ENCODE measurements at places on chromosomes 16 and 17.
A peak's percentile ranks its signal among the peaks of the same experiment; 100 is the strongest.

DNA sequence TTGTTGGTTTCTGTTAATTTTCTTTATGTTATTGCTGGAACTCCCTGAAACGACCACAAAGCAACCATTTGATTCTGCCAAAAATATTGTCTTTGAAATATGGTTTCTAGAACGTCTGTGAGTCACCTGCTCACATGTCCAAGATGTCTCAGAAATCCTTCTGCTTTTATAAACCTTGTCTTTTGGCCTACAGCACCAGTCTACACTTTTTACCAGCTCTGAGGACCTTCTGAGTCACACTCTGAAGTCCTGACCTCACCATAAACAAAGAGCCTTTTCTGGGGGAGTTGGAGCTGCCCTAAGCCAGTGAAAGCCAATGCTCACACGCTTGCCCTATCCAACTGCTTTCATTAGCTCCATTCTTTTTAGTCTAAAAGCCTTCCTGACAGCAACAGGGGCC lies 55.5 kb downstream of the GRIN2A start:
- no peak for DNase-seq

GRCh38 chr17:75691801-75692626 lies 24.9 kb downstream of the SAP30BP start:
- no peak for DNase-seq

- no peak for DNase-seq
These were observed 1.5 kb upstream of the ALDH3A2 start for GRCh38 chr17:19646788-19647696.

DNA sequence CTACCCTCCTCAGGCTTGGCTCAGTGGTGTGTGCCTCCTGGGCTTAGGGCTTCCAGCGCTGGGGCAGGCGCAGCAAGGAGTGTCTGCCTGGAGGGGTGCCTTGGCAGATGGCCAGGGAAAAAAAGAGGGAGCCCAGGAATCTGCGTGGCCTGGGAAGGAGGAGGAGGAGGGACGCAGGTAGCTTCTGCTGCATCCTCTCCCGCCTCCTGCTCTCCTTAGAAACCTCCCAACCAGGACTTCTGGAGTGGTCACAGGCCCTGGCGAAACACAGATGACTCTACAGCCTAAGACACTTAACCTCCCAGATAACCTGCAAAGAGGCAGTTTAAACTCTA lies 7.3 kb upstream of the BCAR1 start:
- no peak for DNase-seq

- DNase-seq: no peak
These were observed 42.3 kb downstream of the WSB1 start for GRCh38 chr17:27336184-27336583.

DNA sequence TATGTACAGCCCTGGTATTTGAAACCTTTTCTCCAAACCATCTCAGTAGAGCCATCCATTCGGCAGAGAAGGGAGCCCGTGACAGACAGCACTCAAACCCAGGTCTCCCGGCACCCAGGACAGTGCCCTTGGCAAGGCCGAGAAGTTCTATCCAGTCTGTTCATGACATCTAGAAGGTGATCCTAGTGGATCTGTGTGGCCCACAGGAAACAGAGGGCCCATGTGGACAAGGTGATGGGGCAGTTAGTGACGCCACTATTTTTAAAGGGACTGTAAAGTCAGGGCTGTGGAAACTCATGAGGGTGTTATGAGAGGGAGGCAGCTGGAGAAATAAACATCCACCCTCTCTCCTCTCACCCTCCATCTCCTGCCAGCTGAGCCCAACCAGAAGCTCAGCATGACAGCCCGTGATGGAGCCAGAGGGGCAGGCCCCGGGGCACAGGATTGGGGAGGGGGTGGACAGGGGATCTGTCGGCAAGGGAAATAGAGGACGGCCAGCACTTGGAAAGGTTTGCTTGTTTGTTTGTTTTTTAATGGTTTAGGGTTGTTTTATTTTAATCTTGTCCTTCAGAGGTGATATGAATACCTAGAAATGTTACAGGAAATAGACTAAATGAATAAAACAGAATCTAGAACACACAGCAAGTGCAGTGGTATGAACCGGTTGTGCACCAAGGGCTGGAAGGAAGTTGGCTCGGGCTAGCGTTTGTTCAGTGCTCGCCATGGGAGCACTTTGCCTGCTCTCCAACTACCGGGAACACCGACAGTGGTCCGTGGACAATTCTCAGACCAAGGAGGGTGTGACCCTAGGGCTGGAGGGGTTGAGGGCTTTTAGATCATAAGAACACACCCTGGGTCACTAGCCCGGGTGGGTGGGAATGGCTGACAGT lies 17.1 kb downstream of the MYLK3 start:
- DNase-seq: no peak

GRCh38 chr17:46194393-46195216 lies 1.4 kb upstream of the KANSL1 start:
- DNase-seq: no peak

- no peak for DNase-seq
These were observed 96.6 kb downstream of the CYB561 start for GRCh38 chr17:63349478-63350000.

DNA sequence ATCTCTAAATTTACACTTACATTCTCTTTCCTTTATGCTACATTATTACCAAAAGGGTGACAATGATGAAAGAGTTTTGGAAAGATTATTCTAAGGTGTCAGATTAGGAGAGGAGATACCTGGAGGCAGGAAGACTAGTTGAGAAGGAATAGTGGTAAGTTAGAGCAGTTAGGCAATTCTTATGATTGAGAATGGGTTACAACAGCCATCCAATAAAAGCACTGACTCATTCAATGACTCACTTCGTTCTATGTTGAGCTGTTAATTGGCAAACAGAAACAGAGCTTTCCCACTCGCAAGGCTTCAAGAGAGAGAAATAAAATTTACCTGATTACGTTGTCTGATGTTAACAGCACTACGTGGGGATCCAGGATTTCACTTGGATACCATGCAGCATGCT lies 5.8 kb downstream of the NUP88 start:
- no peak for DNase-seq

GRCh38 chr16:592518-593306 lies 2.8 kb downstream of the RAB40C start:
- peak; percentile 54 for DNase-seq

DNA sequence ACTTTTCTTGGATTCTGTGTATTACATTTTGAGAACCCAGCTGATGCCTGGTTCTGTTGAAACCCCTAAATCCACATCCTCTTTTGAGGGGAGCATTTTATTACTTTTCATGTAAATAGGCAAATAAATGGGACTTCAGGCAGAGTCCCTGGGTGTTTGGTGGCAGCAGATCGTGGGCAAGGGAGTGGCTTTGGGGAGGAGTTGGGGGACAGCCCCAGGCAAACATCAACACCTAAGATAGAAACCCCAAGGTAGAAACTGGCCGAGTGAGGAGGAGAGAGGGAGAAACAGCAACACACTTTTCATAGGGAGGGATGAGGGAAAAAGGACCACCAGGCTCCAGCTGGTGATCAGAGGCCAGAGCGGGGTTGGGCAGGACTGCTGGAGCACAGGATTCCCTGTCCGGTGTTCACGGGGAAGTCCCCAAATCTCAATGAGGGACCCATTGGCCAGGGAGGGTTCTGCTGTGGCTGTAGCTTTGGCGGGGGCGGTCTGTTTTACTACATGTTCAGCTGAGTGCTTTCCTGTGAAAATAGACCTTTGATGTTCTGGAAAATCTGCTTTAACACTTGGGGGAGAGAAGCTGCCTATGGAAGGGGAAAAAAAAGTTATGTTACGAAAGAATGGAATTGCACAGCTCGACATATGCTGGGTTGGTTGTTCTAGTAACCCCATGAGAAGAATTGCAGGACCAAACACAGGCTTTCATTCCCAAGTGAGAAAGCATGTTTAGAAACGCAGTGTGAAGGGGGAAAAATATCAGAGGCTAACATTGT lies 46.6 kb downstream of the MSI2 start:
- DNase-seq: no peak

- DNase-seq: no peak
These were observed 329.8 kb downstream of the UTP18 start for GRCh38 chr17:51590071-51590656.

GRCh38 chr17:76139801-76140660 lies 1.0 kb downstream of the FOXJ1 start:
- DNase-seq: no peak

DNA sequence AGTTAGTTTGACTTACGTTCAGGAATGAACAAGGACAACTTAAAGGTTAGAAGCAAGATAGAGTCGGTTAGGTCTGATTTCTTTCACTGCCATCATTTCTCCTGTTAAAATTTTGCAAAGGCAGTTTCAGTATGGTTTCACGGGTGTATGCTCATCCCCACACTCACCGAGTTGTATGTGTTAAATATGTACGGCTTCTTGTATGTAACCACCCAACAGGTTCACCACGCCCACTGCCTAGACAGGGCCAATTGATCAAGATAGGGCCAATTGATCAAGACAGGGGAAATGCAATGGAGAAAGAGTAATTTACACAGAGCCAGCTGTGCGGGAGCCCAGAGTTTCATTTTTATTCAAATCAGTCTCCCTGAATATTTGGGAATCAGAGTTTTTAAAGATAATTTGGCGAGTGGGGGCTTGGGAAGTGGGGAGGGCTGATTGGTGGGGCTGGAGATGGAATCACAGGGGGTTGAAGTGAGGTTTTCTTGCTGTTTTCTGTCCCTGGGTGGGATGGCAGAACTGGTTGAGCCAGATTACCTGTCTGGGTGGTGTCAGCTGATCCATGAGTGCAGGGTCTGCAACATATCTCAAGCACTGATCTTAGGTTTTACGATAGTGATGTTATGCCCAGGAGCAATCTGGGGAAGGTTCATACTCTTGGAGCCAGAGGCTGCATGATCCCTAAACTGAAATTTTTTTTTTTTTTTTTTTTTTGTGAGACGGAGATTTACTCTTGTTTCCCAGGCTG lies 62.4 kb upstream of the PLCG2 start:
- no peak for DNase-seq

DNA sequence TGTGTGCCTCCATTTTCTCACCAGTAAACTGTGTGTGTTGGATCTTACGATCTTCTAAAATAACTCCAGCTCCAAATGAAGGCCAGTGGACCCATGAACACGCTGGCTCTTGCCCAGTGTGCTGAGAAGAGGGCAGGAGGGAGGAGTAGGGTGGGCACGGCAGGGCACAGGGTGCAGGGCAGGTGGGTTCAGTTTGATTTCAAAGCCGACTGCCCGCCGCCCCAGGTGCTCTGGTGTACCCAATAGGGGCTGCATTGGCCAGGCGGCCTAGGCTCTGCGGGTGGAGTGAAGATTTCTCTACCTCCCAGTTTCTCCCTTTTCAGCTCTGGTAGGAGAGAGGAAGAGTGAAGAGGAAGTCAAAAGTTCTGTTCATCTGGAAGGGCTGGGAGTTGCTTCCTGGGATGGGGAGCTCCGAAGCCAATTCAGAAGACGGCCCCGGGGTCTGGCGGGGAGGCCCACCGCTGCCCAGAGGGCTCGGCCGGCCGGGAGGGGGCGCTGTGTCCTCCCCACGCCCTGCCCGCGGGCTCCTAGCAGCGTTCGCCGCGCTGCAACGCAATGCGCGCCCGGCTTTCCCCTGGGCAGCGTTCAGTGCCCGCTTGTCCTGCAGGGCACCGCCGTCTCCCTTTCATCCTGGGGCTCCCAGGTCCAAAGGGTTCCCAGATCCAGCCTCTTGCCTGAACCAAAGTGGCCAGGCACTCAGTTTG lies 1.1 kb upstream of the CRHR1 start:
- peak; percentile 66 for DNase-seq

- no peak for DNase-seq
These were observed 357.2 kb upstream of the TNRC6C start for GRCh38 chr17:77601054-77601979.

DNA sequence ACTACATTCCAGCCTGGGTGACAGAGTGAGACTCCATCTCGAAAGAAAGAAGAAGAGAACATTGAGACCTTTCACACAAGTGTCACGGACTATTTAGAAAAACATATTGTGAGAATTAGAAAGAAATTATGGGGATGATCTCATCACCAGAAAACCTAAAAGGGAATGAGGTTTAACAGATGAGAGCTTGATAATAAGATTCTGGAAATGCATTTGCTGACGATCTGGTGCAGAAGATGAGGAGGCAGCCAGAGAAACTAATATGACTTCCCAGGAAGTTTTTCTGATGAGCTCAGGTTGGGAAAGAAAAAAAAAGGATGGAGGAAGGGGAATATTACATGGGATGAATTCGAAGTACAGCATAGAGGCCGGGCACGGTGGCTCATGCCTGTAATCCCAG lies 10.8 kb upstream of the APOH start:
- no peak for DNase-seq
